ENCODE measurements at places on chromosomes 4 and X.

- DNase-seq, result no peak
- peak overlapping the region; percentile 85 for H3K27ac ChIP-seq
- H3K4me3 ChIP-seq, result peak overlapping the region; percentile 74
- peaks cover 46% of the 10 kb centered on the region for H3K4me1 ChIP-seq
- H3K27me3 ChIP-seq, result peaks cover 2% of the 10 kb centered on the region
Observed at GRCh38 chr4:169060391-169061091, 50.5 kb upstream of the CBR4 start.

DNA sequence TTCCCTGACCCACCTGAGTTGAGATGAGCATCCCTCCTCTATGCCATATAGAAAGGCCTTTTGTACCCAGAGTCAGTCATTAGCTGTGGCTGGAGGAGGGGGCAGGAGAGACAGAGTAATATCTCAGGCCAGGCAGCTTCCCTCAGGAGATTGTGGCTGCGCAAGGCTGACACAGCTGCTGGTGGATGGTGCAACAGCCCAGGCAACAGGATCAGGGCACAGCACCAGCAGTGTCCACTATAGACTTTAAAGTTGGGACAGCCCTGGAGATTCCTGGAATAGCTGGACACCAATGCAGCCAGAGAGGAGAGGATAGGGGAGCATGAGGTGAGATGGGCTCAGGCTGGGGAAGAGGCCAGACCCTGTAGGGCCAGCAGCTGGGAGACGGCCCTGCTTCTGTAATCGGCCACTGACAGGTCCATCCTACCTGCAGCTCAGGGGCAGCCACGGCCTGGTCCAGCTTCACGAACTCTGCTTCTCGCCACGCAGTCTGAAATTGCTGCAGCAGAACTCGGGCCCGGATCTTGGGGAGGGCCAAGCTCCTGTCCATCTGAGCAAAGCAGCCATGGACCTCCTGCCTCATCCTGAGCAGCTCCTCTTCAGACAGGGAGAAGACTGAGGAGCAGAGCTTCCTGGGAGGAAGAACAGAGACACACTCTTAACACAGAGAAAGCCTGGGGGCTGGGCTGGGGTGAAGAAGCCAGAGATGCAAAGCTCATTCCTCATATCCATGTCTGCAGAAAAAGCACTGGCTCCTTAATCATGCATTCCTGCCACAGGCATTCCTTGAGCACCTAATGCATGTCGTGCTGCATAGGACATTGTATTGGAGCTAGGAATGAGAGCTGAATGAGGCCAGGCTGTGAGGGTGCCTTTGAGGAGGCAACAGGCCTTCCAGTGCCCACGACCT, 90.1 kb downstream of the EVC2 start:
- 0 out of 2 replicates have a peak, but pooled peaks cover 1% of the 10 kb centered on the region for H3K27me3 ChIP-seq
- DNase-seq, result no peak
- peak overlapping the region; percentile 18 for H3K27ac ChIP-seq
- H3K4me1 ChIP-seq, result peaks cover 6% of the 10 kb centered on the region

- no peak for DNase-seq
- H3K4me3 ChIP-seq, result no peak overlapping the region
- no peaks in the 10 kb centered on the region for H3K4me1 ChIP-seq
- no peaks in the 10 kb centered on the region for H3K36me3 ChIP-seq
- peaks cover 3% of the 10 kb centered on the region for H3K27me3 ChIP-seq
- H3K27ac ChIP-seq, result no peak overlapping the region
Observed at GRCh38 chr4:156019246-156019645, 65.6 kb upstream of the CTSO start.

- H3K27ac ChIP-seq, result no peak overlapping the region
- no peak for DNase-seq
- no peak overlapping the region for H3K4me3 ChIP-seq
Observed at GRCh38 chr4:155950461-155950860, 3.2 kb downstream of the CTSO start.

DNA sequence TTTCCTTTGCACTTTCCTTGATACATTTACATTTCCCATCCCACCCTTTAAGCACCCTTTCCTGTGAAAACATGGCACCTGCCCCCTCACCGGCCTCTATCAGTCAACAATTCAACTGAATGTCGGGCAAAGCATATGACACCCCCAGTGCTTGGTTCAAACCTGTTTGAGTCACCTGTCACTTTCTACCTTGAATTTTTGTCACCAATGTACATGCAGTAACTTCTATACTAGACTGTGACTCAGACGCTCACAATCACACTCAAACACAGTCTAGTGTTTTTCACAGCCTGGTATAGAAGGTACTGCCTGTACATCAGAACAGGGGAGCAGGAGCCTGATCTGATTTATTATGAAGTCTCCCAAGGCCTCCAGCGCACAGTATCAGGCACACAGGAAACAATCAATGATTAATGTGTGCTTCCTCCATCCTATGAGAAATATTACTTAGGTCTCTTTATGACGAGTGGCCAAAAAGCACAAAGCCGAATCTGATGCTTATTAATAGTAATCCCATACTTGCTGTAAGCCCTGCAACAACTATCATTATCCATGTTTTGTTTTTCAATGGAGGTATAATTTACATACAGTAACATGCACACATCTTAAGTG, 49.2 kb upstream of the FAM9C start:
- H3K27me3 ChIP-seq, result no peaks in the 10 kb centered on the region
- no peak overlapping the region for H3K4me3 ChIP-seq
- H3K4me1 ChIP-seq, result peaks cover 13% of the 10 kb centered on the region

GRCh38 chr4:35802644-35803043, 441.7 kb downstream of the ARAP2 start:
- H3K27me3 ChIP-seq, result no peaks in the 10 kb centered on the region
- H3K27ac ChIP-seq, result no peak overlapping the region
- H3K36me3 ChIP-seq, result peaks cover 5% of the 10 kb centered on the region
- no peaks in the 10 kb centered on the region for H3K4me1 ChIP-seq

GRCh38 chrX:105645667-105646357, 176.5 kb upstream of the NRK start:
- no peaks in the 10 kb centered on the region for H3K36me3 ChIP-seq
- H3K4me3 ChIP-seq, result no peak overlapping the region

- no peak overlapping the region for H3K27ac ChIP-seq
- H3K27me3 ChIP-seq, result no peaks in the 10 kb centered on the region
- DNase-seq, result no peak
- H3K4me1 ChIP-seq, result no peaks in the 10 kb centered on the region
- no peak overlapping the region for H3K4me3 ChIP-seq
- no peaks in the 10 kb centered on the region for H3K36me3 ChIP-seq
Observed at GRCh38 chrX:133090236-133090809, 6.6 kb downstream of the USP26 start.

DNA sequence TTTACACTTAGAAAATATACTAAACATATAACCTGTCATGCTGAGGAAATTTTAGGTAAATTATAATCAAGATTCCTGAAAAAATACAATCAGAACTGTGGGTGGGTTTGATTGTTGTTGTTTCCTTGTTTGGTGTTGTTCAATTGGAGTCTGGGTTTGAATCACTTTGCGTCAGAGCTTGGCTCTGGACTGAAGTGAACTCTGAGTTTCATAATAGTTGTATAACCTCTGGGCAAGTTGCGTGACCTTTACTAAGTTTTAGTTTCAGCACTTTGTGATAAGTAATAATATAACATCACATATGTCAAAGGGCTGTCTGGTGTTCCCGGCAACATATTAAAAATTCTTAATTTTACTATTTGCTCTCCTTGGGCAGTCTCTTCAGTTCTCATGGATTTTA, 758.1 kb downstream of the RAPGEF2 start:
- H3K27me3 ChIP-seq, result no peaks in the 10 kb centered on the region
- no peak overlapping the region for H3K27ac ChIP-seq
- H3K4me3 ChIP-seq, result no peak overlapping the region
- DNase-seq, result no peak
- H3K4me1 ChIP-seq, result no peaks in the 10 kb centered on the region
- H3K36me3 ChIP-seq, result no peaks in the 10 kb centered on the region

- DNase-seq, result no peak
- peak overlapping the region; percentile 14 for H3K27ac ChIP-seq
- no peak overlapping the region for H3K4me3 ChIP-seq
Observed at GRCh38 chrX:70254063-70254400, 6.0 kb downstream of the P2RY4 start.

Data from HFFc6 (cell line).